Activated effector memory CD4-positive, alpha-beta T cell treated with anti-CD3 and anti-CD28 coated beads, Interleukin-2, amount 50 U/mL, for 16 hours (primary cell): ENCODE measurements at places on chromosomes 1 and 21.

- DNase-seq: no peak
These were observed 20.4 kb downstream of the TINAGL1 start for GRCh38 chr1:31596737-31597097.

GRCh38 chr1:143736562-143736961 lies 235.2 kb downstream of the FAM72C start:
- DNase-seq: no peak

DNA sequence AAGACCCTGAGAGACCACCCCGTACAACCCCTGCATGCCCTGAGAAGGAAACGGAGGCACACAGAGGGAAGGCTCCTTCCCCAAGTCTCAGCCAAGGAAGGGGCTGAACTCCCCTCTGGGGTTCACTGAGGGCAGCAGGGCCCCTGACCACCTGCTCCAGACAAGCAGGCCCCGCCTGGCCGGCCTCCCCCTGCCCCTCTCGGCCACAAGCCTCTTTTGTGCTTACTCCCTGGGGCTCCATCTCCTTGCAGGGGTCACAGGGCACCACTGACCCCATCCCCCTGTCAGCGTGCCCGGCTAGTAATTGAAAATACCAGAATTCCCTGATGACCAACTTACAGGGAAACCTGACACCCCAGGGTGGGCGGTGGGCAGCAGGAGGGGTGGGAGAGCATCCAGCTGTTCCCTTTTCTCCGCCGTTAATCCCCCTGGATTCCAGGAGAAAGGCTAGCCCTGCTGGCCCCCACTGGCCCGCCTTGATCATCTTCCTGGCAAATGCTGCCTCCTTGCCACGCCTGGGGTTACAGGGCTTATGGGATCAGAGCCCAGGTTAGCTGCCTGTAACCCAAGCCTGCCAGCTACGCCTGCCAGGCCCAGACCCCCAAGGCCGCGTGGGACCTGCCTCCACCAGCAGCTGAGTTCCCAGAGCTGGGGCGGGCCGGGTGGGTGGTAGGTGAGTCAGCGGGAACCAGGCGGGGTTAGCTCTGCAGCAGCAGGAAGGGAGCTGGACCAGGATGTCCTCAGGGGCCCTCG lies 96.1 kb downstream of the LACTBL1 start:
- no peak for DNase-seq

DNA sequence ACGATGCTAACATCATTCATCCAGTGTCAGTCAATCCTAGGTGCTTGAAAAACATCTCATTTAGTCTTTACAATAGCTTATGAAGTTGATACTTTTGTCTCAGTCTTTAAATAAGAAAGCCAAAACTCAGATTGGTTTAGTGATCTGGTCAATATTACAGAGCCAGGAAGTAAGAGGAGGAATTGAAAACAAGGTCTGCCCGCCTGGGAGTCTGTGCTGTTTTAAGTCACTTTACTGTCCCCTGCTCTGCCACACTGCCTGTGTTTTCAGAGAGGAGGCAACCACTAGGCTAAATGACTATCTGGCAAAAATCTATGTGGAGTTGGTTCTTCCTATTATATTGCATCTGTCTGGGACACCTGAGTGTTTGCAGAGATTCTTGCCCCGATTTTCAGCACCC lies 62.3 kb downstream of the ST6GALNAC3 start:
- no peak for DNase-seq

DNA sequence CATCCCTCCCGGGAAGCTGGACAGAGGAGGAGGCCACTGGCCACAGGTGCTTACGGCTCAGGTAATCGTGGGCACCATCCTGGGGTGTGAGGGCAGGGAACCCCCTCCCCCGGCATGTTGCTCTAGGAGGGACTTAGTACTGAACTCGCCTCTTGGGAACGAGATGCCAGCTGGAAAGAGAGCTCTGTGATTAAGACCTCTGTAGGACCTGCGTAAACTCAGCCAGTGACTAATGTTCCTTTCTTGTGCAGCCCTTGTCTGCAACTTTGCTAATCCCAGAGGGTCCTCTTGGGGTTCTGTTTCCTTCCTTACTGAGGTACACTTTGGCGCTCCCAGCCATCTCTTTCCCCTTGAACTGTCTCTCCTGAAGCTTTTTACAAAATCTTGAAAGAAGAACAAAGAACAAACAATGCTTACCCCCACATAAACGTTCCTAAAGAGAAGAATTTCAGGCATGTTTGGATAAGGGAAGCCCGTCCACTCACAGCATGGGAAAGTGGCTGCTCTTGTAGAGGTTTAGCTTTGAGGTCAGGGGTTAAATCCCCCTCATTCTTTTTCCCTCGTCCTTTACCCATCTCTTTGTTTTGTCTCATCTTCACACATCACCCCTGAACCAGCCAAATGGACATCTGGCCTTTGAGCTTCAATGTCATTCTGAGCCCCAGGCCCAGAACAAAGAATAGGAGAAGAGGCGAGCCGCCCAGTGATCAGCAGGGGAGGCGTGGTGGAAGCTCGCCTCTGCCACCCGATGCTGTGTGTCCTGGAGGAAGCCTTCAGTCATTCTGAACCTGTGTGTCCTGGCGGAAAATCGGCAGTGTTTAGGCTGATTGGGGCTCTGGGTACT lies 37.4 kb downstream of the CITED4 start:
- no peak for DNase-seq

GRCh38 chr1:226708967-226709396 lies 30.1 kb downstream of the ITPKB start:
- DNase-seq: peak; percentile 61

- no peak for DNase-seq
These were observed 466.1 kb downstream of the MATN1 start for GRCh38 chr1:30257322-30257721.

DNA sequence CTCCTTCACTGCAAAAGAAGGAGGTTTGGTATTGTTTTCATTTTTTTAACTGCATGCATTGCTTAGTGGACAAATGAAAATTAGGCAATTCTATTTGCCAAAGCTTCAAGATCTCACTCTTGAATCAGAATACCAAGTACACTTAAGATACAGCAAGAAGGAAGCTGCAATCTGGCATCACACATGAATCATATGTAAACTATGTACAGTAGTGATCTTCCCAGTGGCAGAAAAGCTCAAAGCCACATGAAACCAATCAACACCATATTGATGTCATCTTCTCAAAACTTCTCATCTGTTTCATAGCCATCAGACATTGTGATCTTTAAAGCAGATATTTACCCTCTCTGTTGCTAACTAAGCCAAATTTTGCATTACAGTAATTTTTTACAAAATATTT lies 550.1 kb downstream of the LTN1 start:
- DNase-seq: no peak

- no peak for DNase-seq
These were observed 32.2 kb downstream of the MIS18A start for GRCh38 chr21:32246571-32247140.

GRCh38 chr1:14761291-14762153 lies 163.0 kb downstream of the KAZN start:
- DNase-seq: no peak

DNA sequence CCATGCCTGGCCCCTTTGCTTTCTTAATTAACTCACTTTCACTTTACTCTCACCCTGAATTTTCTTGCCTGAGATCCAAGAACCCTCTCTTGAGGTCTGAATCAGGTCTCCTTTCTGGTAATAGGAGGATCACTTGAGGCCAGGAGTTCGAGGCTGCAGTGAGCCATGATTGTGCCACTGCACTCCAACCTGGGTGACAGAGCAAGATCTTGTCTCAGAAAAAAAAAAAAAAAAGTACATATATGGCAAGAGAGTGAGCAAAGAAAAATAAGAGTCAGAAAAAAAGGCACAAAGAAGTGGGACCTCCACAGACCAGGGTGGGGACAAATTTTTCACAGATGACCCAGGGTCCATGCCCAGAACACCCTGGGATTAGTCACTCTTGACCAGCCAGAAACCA lies 34.1 kb upstream of the RD3 start:
- no peak for DNase-seq

DNA sequence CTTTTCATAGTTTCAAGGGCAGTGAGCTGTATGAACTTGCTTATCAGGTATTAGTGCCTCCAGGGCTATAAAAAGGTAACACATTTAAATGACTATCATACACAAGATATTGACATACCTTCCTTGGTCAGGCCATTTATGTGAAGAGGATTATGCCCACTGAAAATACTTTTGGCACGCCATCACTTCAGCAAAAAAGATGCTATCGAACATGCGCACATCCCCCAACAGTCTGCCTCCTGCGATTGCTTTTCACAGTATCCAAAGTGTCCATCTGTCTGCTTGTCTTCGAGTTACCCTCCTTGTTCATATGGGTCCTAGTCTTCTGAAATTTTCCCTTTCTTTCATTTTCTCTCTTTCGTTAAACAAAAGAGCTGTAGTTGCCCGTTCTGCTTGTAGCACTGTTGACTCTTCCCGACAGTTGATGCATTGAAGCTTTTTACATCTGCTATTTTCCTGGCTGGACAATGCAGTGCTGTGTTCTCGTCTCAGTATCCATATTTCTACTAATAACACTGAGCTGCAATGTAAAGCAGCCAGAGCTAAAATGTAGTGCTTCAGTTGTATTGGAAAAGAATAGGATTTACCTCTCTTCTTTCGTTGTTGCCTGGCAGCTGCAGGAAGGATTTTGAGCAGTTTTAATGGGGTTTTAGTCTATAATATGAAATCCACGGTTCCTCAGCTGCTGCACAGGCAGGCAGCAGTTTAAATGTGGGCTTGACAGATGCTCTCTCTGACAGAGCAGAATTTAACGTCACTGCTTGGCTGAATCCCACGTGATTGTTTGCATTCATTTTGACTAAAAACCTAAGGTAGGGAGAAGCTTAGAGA lies at the start of gene B3GALT2:
Gene B3GALT2 (minus strand): TSS at position 713 of the 831 bp plus-strand sequence. CDS start 5,051 bp downstream, outside the sequence.
- no peak for DNase-seq

GRCh38 chr1:233629305-233629935 lies 15.5 kb downstream of the KCNK1 start:
- DNase-seq: no peak

DNA sequence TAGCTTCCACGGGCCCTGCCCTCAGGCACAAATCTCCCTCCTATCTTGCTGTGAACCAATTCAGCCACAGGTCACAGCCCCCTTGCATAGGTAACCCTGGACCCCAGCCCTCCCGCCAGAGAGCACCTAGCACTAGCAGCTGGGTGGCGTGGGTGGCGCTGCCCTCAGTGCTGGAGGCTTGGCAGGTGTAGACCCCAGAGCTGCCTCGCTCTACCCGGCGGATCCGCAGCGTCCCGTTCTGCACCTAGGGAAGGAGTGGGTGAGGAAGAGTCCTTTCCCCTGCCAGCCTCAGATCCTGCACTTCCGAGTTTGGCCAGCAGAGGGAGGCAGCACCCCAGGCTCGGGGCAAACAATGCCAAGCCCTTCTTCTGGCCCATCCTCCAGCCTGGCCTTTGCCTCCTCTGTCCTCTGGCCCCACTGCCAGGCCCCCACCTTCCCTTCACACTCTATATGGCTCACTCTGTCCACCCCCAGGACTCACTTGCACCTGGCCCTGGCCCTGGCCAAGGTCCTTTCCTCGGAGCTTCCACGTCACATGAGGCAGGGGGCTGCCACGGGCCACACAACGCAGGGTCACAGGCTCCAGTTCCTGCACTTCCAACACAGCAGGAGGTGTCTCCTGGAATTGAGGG lies 9.0 kb downstream of the IGSF9 start:
- DNase-seq: peak; percentile 94

- no peak for DNase-seq
These were observed 50.3 kb downstream of the SYT2 start for GRCh38 chr1:202659974-202660373.

GRCh38 chr1:82486969-82487368 lies 686.2 kb downstream of the ADGRL2 start:
- no peak for DNase-seq

DNA sequence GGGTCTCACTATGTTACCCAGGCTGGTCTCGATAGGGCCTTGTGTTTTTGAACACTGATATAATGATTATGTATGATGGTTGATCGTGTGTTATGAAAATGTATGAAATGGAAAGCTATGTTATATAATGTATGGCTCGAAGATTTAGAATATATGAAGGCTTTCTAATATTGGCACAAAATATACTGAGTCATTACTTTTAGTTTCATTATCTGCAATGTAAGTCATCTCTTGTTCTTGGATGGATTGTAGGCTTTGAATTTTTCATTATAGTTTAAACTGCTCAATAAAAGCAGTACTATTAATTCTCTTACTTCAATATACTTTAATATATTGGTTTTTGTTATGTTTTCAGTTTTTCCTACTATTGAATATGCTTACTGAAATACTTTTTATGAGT lies 10.1 kb downstream of the FMN2 start:
- no peak for DNase-seq

- DNase-seq: no peak
These were observed 136.8 kb downstream of the PTPRC start for GRCh38 chr1:198775606-198776005.

DNA sequence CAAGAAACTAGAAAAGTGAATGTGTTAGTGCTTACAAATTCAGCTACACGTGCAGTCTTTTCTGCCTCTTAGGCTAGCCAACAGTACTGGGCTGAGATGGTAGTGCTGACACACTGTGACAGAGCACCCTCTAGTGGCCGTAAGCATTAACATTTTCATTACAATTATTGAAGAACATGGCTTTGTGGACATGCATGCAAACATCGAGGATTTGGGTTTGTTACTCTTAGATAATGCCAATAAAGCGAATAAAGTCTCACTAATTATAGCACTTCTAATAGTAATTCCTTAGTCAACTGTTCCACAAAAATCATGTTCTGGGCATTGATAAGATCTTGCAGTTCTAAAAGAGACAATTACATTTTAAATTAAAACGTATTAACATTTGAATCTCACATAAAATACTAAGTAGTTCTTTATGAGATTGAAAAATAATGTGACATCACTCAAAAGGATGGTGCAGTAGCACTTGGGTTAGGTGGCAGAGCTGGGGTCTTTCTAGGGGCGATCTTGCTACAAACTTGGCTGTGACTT lies 47.1 kb downstream of the MYSM1 start:
- DNase-seq: peak; percentile 76

DNA sequence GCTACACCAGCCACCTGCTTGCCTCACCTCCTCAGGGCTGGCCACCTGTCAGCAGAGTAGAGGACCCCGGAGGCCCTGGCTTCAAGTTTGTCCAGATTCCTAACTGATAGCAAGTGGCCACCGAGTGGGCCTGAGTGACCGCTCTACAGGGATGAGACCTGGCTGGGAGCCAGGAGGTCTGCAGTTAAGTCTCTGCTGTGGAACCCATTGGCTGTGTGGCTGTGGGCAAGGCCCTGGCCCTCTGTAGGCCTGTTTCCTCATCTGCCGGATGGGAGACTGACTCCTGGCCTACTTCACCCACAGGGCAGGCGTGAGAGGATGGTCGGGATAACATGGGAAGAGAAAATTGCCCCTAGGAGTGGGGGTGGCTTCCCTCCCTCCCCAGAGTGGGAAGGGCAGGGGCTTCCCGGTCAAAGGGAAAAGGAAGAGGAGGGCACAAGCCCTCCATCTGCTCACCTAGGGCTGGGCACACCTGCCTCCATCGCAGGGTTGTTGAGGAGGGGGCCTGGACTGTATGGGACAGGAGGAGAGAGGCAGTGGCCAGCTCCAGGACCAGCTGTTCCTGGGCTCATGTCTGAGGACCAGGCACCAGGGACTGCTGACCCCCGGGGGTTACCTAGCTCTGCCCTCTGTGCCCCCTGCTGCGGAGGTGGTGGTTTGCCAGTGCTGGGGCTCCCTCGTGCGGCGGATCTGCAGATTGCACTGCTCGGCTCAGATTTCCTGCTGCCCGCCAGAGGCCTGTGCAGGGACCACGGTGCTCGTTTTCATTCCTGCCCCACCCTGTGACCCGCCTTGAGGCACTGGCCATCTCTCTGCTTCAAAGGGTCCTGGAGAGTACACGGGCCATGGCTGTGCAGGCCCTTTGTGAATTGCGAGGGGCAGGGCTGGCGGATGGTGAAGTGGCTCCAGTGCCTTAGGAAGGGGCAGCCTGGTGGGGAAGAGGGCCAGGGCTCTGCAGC lies 9.1 kb upstream of the MTFR1L start:
- peak; percentile 92 for DNase-seq
